Suppressor macrophage treated with lipopolysaccharide for 1 hour (primary cell): ENCODE measurements at places on chromosomes 16 and 17.

- DNase-seq, result no peak
Observed at GRCh38 chr17:40536295-40537171, 28.7 kb downstream of the CCR7 start.

DNA sequence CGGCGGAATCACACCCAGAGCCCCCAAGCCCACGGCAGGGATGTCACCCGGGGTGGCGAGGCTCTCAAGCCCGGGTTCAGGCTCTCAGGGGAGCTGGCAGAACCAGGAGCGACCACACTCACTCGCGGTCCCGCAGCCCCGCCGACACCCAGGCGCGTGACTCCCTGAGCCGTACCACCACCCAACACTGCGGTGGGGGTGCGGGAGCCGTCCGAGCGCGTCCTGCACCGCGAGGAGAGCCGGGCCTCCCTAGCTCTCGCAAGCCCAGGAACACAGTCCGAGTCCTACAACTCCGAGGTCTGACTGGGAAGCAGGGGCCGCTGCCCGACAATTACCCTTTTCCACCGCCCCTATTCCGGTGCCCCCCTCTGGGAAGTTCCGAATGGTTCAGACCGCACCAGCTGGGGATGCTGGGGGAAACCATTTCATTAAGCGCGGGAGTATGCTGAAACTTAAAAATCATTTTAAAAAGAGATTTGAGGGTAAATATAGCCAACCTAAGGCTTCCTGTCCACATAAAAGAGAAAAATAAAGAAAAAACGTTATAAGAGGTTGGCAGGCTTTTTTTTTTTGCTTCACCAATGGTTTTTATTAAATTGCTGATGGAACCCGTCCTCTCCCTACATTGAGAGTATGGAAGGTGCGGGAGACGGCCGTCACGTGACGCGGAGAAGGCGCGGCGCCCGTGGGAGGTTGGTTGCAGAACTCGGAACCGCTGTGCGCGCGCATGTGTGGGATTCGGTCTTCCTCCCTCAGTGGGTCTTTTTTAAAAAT, at the start of gene FLCN:
TSS of gene FLCN (minus strand) at position 143 of the 774 bp plus-strand sequence. CDS start 9,031 bp downstream, outside the sequence.
- DNase-seq, result peak; percentile 97

DNA sequence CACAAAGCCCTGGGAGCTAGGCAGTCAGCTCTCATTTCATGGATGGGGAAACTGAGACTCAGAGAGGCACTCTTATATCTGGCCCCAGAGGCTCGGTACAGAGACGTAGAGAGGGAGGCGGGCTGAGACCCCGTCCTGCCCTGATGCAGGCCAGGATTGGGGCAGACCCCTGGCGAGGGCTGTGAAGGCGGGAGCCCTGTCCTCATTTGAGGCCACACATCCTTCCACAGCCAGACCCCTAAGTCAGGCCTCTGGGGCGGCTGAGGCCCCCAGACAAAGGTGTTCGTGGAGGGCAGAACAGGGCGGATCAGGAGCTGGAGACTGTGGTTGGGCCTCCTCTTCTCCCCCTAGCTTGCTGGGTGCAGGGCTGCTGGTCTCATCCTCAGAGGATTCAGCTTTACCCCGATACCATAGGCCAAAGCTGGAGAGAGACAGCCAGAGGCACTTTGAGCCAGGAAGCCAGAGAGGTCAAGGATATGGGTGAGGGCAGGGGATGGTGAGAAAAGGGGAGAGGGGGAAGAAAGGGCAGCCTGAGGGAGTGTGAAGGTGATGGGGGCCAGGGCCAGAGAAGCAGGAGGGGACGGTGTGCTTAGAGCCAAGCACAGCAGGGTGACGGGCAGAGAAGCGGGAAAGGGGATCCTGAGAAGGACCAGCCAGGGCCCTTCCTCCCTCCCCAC, 805 bp upstream of the SCARF1 start:
- DNase-seq, result no peak

- DNase-seq, result peak; percentile 93
Observed at GRCh38 chr17:44210342-44211192, 8.9 kb downstream of the UBTF start.

GRCh38 chr17:16013943-16014407, 14.4 kb downstream of the TTC19 start:
- no peak for DNase-seq

- DNase-seq, result no peak
Observed at GRCh38 chr17:17220529-17220928, 14.4 kb upstream of the PLD6 start.

DNA sequence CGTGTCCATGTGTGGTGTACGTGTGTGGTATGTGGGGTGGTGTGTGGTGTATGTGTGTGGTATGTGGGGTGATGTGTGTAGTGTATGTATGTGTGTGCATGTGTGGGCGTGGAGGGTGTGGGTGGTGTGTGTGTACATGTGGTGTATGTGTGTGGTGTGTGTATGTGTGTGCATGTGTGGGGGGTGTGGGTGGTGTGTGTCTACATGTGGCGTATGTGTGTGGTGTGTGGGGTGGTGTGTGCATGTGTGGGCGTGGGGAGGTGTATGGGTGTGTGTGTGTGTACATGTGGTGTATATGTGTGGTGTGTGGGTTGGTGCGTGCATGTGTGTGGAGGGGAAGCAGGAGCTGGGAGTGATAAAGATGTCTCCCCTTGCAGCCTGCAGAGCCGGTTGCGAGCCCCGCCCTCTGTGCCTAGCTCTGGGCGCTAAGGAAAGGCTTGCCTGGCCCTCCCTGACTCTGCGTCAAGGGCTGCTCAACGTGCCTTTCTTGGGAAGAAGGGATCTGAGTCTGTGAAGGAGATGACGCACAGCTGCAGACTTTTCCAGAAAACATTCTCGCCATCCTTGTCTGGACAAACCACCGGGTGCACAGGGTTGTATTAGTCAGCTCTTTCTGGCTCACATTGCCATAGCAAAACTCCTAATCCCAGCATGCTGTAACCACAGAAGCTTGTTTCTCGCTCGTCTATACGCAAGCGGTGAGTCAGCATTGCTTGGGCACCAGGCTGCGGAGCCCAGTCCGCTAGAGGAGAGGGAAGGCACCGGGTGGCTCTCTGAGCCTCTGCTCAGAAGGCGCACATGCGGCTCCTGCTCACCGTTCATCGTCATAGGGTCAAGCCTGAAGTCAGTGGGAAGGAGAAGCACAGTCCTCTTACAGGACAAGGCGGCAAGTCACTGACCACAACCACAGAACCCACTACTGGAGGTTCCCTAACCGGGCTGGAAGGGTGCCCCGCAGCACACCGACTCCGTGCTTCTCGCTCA, 2.0 kb upstream of the CD300H start:
- DNase-seq, result peak; percentile 99

DNA sequence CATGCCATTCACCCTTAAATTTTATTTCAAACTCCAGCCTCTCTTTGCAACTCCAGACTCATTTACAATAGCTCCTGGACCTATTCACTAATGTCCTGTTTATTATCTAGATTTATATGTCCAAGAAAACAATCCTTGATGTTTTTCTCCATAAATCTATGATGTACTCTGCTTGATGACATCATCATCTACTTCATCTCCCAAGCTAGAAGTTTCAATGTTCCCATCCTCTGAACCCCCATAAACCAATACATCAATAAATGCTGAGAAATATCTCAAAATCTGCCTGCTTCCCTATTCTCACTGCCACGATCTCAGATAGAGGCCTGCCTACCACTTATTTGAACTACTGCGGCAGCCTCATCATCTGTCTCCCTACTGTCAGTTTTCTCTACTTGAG, 4.2 kb downstream of the CEP112 start:
- DNase-seq, result no peak

DNA sequence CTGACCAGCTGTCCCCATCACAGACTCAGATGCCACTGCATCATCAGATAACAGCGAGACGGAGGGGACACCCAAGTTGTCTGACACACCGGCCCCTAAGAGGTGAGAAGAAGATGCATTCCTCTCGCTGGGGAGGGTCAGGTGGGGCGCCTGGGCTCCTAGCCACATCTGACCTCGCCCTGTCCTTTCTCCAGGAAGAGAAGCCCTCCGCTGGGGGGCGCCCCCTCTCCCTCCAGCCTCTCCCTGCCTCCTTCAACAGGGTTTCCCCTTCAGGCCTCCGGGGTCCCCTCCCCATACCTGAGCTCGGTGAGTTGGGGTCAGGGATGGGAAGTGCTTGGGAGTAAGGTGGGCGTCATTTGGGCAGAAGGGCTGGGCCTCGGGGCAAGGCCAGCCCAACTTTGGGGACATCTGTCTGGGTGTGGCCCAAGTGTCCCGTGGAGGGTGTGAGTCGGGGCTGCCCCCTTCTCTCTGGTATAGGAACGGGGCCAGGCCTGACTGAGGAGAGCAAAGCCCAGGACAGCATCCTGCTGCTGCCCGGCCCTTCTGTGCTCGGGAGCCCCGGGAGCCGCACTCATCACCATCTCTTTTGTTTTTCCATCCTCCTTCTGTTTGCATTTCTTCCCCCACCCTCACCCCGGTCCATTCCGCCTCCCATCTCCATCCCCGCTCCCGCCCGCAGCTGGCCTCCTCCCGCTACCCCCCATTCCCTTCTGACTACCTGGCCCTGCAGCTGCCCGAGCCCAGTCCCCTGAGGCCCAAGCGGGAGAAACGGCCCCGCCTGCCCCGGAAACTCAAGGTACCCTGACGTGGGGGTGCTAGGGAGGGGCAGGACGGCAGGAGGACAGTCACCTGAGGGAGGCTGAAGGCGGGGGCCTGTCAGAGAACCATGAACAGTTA, 4.9 kb downstream of the INO80E start:
- DNase-seq, result no peak

GRCh38 chr16:31009120-31009519, 1.3 kb downstream of the STX1B start:
- no peak for DNase-seq

GRCh38 chr17:41338961-41339485, 11.6 kb downstream of the KRT33A start:
- peak; percentile 49 for DNase-seq

- no peak for DNase-seq
Observed at GRCh38 chr17:49130891-49131290, 1.7 kb upstream of the B4GALNT2 start.

GRCh38 chr16:8173111-8173644, 417.1 kb downstream of the TMEM114 start:
- peak; percentile 88 for DNase-seq

- peak; percentile 63 for DNase-seq
Observed at GRCh38 chr17:39365242-39365641, 36.2 kb downstream of the FBXL20 start.

DNA sequence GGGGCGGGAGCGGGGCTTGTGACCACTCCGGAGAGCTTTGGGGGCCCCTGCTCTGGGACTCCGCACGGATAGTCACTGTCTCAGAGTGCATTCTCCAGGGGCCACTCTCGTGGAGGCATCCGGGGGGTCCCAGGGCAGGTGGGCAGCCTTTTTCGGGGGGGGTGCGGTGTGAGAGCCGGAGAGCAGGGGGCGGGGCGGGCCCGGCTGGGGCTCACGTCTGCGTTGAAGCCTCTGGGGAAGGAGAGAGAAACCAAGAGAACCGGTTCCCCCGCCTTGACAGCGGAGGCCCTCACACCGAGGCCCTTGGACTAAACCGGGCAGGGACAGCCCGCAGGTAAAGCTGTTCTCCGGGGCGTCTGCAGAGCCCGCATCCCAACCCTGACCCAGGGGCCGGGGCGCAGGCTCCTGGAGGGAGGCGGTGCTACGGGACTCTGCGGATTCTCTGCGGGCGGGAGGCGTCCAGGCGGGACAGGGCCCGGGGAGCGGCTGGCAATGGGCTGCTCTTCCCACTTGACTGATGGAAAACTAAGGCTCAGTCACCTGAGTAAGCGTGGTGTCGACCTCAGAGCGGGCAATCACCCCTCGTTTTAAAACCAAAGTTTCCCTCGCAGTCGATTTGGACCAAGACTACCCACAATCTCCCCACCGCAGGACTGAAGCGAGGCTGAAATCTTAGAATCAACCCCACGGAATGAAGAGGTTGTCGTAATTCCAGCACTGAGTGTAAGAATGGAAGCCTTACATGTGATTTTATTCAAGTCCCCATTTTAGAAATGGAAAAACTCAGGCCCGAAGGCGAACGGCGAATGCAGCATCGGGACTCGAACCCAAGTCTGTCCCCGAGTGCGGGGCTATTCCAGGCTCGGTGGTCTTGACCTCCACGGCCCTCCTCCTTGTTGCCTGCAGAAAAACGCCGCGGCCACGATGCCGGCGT, 49.6 kb upstream of the AMZ2 start:
- DNase-seq, result peak; percentile 33

- no peak for DNase-seq
Observed at GRCh38 chr16:66267292-66268014, 99.0 kb upstream of the CDH5 start.

DNA sequence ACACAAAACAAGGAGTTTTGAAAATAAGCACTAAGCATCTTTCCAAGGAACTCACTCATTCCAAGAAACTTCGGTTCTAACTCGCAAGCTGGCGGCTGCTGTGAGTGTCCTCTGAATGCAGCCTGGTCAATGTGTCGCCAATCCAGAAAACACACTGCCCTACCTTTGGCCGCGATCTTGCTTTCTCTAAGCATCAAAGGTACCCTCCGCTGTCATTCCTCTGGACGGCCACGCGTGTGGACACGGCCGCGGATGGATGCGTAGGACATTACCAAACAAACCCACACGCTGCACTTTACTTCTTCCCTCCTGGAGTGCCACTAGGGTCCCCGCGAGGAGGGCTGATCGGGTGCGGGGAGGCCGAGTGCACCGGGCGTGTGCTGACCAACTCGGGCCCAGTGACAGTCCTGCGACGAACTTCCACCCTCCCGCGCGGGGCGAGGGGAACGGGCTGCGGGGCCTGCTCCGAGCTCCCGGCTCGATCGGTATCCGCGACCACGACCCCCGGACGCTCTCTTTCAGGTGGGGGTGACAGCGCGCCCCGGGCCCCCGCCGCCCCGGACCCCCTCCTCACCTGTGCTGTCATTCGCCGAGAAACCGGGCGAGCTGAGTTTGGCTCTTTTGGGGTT, 1.1 kb downstream of the CREBBP start:
- DNase-seq, result peak; percentile 53

DNA sequence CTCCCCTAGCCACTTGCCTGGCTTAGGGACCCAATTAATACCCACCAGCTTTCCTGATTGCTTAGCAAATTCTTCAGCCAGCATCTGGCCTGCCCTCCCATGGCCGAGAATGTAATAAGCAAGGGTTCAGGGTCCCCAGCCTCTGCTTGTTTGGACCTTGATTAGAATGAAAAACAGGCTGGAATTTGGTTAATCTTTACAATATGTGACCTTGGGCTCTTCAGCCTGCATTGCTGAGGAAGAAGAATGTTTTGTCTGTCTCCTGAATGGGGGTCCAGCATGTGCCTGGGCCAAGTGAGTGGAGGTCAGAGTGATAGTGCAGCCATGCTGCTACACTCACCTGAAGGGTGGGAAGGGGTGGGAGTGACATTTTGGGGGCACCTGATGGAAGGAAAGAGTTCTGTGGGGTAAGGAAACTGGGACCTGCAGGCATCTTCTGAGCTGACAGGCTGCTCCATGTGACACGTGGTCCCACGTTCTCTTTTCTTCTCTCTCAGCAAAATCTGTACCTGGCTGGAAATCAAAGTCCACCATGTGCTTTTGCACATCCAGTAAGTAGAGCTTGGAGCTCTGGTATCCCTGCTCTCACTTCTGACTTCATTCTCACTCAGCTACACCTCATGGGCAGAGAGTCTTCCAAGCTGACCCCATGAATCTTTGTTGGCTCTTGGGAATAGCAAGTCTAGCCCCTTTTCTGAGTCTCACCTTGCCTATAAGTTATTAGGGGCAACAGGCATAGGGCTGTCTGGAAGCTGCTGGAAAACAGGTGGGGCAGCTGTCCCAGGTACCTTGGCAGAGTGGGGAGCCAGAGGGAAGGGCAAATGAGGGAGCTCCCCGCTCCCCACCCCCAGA, 5.3 kb downstream of the TMEM106A start:
- no peak for DNase-seq
